ENCODE measurements at places on chromosomes 1 and 21. TPM values are rescaled to one million over a fixed set of nuclear protein-coding genes. Genes with fewer than 3 reads are reported as not detected.

The SPAG17 gene
- total RNA-seq, result not detected

The TMEM52 gene
- 2.2 TPM for total RNA-seq

The THEM5 gene
- not detected for total RNA-seq

The PRELP gene
- not detected for total RNA-seq

The FAM3B gene
- total RNA-seq, result not detected

The RXFP4 gene
- not detected for total RNA-seq
